K562 (cell line): ENCODE measurements at places on chromosomes 2 and 18. TPM values are rescaled to one million over a fixed set of nuclear protein-coding genes. Genes with fewer than 3 reads are reported as not detected.

Gene MCEE
- total RNA-seq, result 17.8 and 19.1 TPM in 2 replicates

GRCh38 chr2:68157002-68157401 is 686 bp upstream of the PNO1 start:
- DNase-seq, result no peak

- no peak for DNase-seq
Measured at GRCh38 chr2:99448556-99448955, 41.3 kb downstream of the REV1 start.

DNA sequence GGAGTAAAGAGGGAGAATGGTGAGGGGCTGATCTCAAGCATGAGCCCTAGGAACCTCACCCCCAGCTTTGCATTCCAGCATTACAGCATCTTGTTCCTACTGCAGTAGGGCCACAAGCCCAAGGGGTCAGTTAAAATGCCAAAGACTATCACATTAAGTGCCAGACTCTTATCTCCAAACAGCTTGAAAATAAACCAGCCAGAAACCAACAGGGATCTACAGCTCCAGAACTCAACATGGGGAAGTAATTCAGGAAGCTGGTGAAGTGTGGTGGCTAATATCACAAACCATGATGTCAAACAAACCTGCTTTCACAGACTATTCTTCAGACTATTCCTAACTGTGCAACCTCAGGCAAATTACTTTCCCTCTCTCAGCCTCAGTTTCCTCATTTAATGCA is 278.3 kb downstream of the TNS1 start:
- DNase-seq, result no peak

- no peak for DNase-seq
Measured at GRCh38 chr18:837922-838321, 25.9 kb upstream of the YES1 start.

Gene ABCG5
- total RNA-seq, result not detected in 2 replicates

GRCh38 chr18:59926131-59926530 is 26.3 kb downstream of the PMAIP1 start:
- no peak for DNase-seq

DNA sequence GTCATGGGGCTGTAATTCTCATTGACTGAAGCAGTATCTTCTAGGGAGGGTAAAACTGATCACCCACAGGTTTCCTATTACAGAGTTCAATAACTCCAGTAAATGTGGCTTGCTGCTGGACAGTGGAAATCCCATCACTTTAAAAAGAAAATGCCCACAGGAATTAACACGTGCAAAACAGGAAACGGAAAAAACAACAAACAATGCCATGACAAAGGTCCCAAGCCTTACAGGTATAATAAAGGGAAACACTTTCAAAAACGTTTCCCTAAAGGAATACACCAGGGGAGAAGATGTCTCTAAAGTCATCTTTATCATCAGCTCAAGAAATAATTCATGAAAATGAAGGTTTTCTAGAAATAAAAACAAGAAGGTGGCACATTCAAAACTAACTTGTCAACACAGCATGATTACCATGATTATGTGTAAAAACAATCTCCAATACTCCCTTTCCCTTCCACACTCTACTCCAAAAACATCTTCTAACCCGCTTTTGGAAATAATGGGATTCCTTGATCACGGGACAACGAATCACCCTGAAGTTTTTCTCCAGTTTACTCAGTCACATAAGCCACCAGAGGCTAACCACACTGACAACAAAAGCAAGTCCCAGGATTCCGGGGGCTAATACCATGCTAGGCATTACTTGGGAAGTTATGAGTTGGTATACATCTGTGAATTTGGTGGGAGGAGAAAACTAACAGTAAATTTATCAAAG is 167.9 kb downstream of the TCF4 start:
- DNase-seq, result no peak

Gene CRACDL
- total RNA-seq, result not detected in 2 replicates

Gene UGT1A5
- not detected in 2 replicates for total RNA-seq

Gene KYNU
- 5.4 and 5.5 TPM in 2 replicates for total RNA-seq

DNA sequence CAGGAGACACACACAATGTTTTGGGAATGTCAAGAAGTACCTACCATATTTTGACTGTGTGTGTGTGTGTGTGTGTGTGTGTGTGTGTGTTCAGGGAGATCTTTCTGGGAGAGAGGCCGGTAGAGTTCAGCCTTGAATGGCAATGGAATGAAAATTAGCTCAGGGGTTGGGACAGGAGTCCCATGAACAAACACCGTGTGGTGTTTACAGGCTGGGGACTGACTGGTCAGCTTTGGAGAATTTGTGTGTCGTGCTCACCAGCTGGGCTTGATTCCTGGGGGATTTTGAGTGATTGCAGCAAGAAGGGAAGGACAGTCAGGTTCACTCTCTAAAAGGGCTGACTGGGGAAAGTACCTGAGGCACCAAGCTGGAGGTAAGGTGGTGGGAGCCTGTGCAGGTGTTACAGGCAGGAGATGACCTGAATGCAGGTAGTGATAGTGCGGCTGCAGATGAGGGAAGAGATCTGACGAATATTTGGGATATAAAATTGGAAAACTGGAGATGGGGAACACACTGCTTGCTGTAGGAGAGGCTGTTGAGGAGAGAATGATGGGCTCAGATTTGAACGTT is 2.5 kb upstream of the ADNP2 start:
- DNase-seq, result no peak

GRCh38 chr2:130949954-130950353 is 113.2 kb downstream of the ARHGEF4 start:
- DNase-seq, result no peak

- DNase-seq, result no peak
Measured at GRCh38 chr18:13540477-13541182, 185.7 kb downstream of the FAM210A start.

Gene NEURL3
- total RNA-seq, result not detected in 2 replicates

Gene USP40
- total RNA-seq, result 12.9 and 13.1 TPM in 2 replicates

GRCh38 chr2:161547130-161547529 is 77.1 kb upstream of the SLC4A10 start:
- no peak for DNase-seq

Gene ITPRIPL1
- total RNA-seq, result 8.9 and 9.0 TPM in 2 replicates

Gene DSG2
- total RNA-seq, result 41.3 and 43.0 TPM in 2 replicates

- no peak for DNase-seq
Measured at GRCh38 chr2:85990084-85990483, 101.3 kb upstream of the ST3GAL5 start.

GRCh38 chr18:75211002-75211621 is 515 bp downstream of the TSHZ1 start:
- peak; percentile 25 for DNase-seq

Gene TXNDC2
- total RNA-seq, result 2.0 and 3.8 TPM in 2 replicates

Gene IL18R1
- 2.5 and 4.5 TPM in 2 replicates for total RNA-seq

Gene NYAP2
- 0.04 TPM in 2 replicates for total RNA-seq

- DNase-seq, result no peak
Measured at GRCh38 chr2:53672881-53673522, 94.6 kb upstream of the CHAC2 start.

DNA sequence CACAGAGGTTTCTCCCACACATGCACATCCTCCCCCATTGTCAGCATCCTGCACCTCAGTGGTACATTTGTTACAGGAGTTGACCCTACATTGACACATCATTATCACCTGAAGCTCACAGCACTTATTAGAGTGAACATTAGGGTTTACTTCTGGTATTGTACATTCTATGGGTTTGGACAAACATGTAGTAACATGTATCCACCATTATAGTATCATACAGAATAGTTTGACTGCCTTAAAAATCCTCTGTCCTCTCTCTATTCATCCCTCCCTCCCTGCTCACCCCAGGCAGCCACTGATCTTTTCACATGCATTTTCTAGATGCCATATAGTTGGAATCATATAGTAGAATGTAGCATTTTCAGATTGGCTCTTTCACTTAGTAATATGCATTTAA is 53.5 kb downstream of the NXPH2 start:
- no peak for DNase-seq

DNA sequence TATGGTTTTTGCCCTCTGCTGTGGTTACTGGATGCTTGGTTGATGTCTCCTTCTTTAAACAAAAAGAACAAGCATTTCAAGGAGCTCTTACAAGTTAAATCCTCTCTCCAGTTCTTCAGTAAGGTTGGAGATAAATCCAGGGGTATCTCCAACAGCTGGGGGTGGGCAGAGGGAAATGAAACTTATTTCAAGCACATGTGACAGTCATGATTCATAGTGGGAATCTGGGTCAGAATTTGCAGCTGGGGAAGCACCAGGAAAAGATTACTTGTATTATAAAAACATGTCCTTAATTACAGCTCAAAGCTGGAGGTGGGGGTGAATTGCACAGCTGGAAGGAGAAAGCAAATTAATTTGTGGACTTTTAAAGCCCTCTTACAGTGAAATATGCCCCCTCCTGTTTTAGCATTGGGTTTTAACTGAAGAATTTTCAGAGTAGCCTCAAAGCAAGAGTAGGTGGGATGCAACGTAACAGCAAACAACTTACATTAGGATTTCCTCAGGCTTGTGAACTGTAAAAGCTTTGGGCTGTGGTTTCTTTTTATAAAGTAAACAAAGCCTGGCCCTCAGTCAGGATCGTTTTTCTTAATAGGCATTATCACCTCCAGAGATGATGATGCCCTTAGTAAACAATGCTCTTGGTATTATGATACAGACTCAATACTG is 596.4 kb downstream of the NYAP2 start:
- DNase-seq, result no peak

GRCh38 chr2:72143441-72144273 is 4.0 kb downstream of the CYP26B1 start:
- DNase-seq, result no peak

- DNase-seq, result no peak
Measured at GRCh38 chr2:233760043-233760442, at the start of gene UGT1A1. TSS of gene UGT1A1 (plus strand) at chr2:233760270. CDS start at chr2:233760288, 18 bp downstream.

Gene CRYGC
- not detected in 2 replicates for total RNA-seq

DNA sequence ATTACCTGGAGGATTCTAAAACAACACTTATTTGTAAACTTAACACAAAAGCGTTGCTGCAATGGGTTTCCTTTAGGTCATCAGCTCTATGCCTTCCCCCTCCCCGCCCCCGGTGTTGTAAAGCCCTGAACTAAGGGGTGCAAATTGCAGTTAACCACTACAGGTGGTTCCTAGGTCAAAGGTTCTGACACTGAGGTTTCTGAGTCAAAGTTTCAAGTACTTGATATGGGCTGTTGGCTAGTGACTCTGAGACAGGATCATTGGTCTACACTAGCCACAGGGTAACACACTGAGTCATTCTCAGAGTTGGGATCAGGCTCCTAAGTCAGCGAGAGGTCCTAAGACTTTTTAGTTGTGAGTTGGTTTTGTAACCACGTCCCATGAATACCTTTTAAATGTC is 15.4 kb downstream of the IL1B start:
- no peak for DNase-seq

Gene ARHGAP15
- 4.2 and 5.1 TPM in 2 replicates for total RNA-seq

DNA sequence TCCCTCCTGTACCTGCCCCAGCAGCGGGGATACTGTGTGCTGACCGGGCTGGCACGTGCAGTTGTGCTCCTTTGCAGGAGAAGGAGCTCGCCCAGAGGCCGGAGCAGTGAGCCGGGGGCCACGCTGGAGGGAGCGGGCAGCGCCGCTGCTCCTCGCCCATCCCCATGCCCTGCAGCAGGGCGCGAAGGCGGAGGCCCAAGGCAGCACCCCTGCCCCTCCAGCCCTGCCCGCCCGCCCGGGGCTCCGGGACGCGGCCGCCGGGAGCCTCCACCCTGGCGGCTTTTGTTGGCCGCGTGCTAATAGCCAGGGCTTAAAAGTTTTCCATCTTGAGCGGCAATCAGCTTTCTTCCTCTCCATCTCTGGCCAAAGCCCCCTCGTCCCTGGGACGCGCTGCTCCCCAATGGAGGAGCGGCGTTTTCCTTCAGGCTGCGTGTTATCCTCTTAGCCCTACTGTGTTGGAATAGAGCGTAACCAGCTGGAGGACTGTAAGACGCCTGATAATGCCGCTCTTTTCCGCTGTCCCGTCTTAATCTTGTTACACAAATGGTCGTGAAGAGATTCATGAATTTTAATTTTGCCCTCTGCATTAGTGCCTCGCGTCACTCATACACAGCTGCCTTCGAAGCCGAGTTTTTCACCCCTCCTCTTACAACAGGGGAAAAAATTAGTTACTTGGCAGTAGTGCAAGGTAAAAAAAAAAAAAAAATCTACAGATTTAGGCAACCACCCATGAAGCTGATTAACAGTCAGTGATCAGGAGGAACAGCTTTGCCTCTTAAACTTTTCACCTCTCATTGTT is 172.9 kb upstream of the SIX3 start:
- DNase-seq, result no peak

Gene CHRNG
- not detected in 2 replicates for total RNA-seq

Gene MCM6
- total RNA-seq, result 105 and 112 TPM in 2 replicates

Gene RPRM
- not detected in 2 replicates for total RNA-seq

Gene CNDP1
- total RNA-seq, result not detected in 2 replicates

Gene ADGRF3
- total RNA-seq, result 0.09 and 0.16 TPM in 2 replicates

DNA sequence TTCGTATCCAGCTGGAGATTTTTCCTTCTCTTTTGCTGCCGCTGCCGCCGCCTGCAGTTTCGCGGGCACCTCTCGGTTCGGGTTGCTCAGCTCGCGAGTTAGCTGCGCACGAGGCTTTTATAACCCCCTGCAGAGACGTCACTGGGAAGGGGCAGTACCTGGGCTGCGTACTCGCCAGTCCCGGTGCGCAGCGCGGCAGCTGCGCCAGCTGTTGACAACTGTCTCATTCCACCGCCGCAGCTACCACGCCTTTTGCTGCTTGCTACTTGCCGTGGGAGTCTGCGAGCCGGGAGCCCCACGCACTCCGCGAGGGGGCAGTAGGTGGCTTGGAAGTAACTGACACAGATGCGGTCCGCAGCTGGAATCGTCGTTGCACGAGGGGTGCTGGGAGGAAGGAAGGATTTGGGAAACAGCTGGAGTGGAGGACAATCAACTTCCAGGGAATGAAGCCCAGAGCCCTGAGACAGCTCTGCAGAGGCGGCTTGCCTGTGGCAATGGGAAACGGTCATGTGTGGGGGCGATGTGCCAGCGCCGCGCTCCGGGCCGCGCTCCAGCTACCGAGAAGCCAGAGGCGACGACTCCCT is at the start of gene TACR1:
TSS of gene TACR1 (minus strand) at position 93 of the 584 bp plus-strand sequence. CDS start 586 bp downstream, outside the sequence.
- DNase-seq, result peak; percentile 39

Gene RAB31
- total RNA-seq, result 57.7 and 66.1 TPM in 2 replicates

GRCh38 chr18:37219257-37219656 is 346.3 kb downstream of the CELF4 start:
- DNase-seq, result no peak

Gene GREB1L
- total RNA-seq, result 0.11 TPM in 1 of 2 replicates, not detected in the other

- DNase-seq, result peak; percentile 45
Measured at GRCh38 chr2:73503992-73504570, 118.4 kb downstream of the ALMS1 start.

- DNase-seq, result no peak
Measured at GRCh38 chr18:10120622-10121021, 206.8 kb downstream of the VAPA start.

- no peak for DNase-seq
Measured at GRCh38 chr2:126894585-126895182, 4.0 kb upstream of the TEX51 start.

GRCh38 chr18:74766251-74766650 is 168.6 kb downstream of the ZNF407 start:
- DNase-seq, result no peak

Gene MLPH
- total RNA-seq, result 0.22 and 0.65 TPM in 2 replicates

Gene LCT
- 0.04 TPM in 1 of 2 replicates, not detected in the other for total RNA-seq

GRCh38 chr2:196959734-196960338 is 33.3 kb upstream of the PGAP1 start:
- DNase-seq, result no peak

Gene TGFA
- not detected in 2 replicates for total RNA-seq

DNA sequence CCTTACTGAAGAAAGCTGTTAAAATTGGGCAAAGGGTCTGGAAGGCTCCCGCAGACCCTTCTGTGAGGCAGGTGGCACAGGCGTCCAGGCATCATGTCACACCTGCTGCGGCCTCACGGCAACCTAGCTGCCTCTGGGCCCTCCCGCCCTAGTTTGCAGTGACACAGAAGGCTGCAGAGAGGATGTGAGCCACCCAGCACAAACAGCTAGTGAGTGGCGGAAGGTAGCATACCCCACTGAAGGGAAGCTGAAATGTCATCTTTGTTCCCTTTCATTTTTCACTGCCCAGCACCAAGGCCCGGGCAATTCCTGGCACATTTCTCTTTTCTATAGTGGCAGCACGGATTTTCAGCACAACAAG is 53.8 kb downstream of the TRAPPC12 start:
- no peak for DNase-seq

Gene POLR1B
- total RNA-seq, result 53.9 and 60.8 TPM in 2 replicates
